ENCODE measurements at places on chromosomes 1 and 21. TPM values are rescaled to one million over a fixed set of nuclear protein-coding genes. Genes with fewer than 3 reads are reported as not detected.

- no peak for DNase-seq
These were observed 56.9 kb downstream of the SLC45A1 start for GRCh38 chr1:8374812-8375211.

The LCE1A gene
- polyA plus RNA-seq: not detected

The EFCAB14 gene
- polyA plus RNA-seq: 94.6 TPM

The BATF3 gene
- polyA plus RNA-seq: 1.3 TPM

- DNase-seq: no peak
These were observed 54.7 kb upstream of the EPS8L3 start for GRCh38 chr1:109818271-109818987.

The SPTA1 gene
- 1.4 TPM for polyA plus RNA-seq

DNA sequence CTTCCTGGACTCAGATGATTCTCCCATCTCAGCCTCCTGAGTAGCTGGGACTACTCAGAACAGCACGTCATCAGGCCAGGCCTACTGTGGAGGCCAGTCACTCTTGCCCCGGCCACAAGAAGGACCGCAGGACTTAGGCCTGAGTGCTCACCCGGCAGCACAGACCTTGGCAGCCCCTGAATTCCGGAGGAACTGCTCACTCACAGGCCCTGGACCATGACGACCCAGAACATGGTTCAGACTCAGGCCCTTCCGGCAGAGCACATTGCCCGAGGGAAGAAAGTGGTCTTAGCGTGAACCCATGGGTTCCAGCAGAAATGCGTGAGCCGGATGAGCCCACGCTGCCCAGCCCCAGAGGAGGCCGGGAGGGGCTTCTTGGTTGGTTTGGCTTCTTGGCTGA lies 177.3 kb upstream of the TMEM51 start:
- DNase-seq: no peak

The PRELP gene
- 1.8 TPM for polyA plus RNA-seq

- DNase-seq: no peak
These were observed 742 bp upstream of the PDE9A start for GRCh38 chr21:42652527-42653230.

DNA sequence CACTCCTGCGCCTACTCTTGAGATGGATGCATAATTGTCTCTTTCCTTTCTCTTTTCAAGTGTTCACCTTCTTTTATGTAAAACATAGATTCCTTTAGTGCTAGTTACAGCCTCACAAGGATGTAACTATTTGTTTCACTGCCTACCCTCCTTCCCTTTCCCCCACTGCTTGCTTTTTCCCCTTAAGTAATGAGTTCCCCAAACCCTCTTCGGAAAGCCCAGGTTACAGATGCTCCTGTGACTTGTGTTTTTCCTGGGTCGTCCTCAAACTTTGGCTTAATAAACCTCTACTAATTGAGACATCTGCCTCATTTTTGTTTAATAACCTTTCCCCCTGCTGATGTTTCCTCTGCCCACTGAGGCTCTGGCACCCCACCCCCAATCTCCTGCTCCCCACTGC lies 39.2 kb downstream of the C21orf91 start:
- DNase-seq: no peak

DNA sequence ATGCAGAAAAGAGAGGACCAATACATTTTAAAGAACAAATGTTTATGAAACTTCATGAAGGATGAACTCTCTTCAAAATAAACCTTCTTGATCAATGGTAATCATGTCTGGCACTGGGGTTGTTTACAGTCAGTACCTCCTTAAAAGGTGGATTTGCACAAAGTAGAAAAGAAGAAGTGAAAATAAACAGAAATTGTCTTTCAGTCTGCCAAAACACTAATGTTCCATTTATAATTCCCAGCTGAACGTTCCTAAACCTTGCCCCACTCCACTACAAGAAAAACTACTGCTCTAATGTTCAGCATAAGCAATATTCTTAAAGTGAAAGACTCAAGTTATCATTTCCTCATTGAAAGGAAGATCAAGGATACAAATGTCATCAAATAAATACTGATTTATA lies 86.2 kb downstream of the EIF4G3 start:
- DNase-seq: no peak

The PDZK1IP1 gene
- polyA plus RNA-seq: 39.6 TPM

- DNase-seq: no peak
These were observed 9.5 kb downstream of the ETNK2 start for GRCh38 chr1:204142032-204142974.

- no peak for DNase-seq
These were observed 87.2 kb downstream of the SYT2 start for GRCh38 chr1:202623075-202623474.

DNA sequence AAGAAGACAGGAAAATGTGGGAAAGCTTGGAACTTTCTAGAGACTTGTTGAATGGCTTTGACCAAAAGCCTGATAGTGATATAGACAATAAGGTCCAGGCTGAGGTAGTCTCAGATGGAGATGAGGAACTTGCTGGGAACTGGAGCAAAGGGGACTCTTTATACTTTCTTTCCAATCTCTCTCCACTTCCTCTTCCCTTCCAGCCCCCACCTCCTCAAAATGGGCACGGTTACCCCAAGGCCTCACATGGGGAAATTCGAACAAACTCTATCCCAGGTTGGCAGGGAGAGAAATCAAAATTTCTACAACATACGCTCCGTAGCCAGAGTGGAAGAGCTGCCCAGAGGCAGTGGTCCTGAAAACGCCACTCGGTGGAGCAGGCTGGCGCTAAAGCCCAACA lies 15.2 kb downstream of the PPT1 start:
- no peak for DNase-seq

DNA sequence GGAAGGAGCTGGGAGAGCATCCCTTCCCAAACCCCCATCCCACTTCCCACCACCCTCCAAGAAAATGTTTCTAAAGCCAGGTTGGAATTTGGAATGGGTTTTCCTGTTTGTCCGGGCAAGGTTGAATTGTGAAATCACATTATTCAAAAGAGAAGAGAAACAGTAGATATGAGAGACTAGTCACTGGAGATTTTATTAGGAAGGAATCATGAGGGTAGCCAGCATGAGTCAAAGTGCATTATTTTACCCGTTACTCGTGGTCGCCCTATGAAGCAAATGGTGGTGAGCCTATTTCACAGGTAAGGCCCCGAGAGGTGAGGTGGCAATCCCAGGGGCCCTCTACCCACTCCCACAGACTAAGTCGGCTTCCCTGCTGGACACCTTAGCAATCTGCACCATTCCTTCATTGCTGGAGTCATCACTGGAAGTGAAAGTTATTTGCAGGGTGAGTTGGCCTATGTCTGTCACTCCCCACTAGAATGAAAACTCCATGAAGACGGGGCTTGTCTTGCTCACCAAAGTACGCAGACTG lies 52.8 kb downstream of the TOMM20 start:
- DNase-seq: no peak

DNA sequence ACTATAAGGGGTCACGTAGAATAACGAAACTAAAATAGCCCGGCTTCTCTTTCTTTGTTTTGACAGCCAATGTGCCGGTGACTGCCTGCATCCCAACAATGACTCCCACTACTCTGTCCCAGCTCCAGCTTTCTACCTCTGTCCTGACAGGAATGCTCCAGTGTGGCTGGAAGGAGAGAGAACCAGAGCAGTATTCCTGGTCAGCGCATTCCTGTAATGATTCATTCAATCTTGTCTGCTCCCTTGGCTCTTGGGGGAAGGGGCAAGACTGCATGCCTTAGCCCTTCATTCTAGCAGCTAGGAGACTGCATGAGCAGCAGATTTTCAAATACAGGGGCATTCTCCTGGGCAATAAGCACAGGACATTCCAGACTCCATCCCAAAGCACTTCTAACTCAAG lies 132.1 kb upstream of the PRMT6 start:
- DNase-seq: no peak

- DNase-seq: no peak
These were observed 22.0 kb downstream of the TSPAN2 start for GRCh38 chr1:115067161-115067859.

The PLCH2 gene
- polyA plus RNA-seq: 1.9 TPM

The EIF4G3 gene
- polyA plus RNA-seq: 72.9 TPM

DNA sequence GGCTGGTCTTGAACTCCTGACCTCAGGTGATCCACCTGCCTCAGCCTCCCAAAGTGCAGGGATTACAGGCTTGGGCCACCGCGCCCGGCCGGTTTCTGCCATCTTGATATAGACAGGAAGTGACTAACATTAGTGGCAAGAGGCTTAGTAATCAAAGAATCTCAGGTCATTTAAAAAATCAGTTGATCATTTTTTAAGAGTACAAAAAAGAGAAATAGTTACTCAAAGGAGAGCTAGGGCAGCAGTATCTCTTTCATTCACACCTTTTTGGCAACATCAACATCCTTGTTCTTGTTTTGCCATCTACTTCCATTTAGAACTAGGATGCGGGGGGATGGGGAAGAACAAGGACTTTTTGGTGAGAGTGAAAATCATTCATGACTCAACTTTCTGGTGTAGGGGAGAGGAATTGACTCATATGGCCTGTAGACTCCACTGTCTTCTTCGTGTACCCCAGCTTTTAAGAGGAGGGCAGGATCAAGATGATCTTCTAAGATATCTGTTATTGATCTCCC lies 8.8 kb downstream of the FCRLB start:
- DNase-seq: no peak

- no peak for DNase-seq
These were observed 80.4 kb upstream of the SPATA6 start for GRCh38 chr1:48552420-48552819.

The CD52 gene
- polyA plus RNA-seq: 6.6 TPM

DNA sequence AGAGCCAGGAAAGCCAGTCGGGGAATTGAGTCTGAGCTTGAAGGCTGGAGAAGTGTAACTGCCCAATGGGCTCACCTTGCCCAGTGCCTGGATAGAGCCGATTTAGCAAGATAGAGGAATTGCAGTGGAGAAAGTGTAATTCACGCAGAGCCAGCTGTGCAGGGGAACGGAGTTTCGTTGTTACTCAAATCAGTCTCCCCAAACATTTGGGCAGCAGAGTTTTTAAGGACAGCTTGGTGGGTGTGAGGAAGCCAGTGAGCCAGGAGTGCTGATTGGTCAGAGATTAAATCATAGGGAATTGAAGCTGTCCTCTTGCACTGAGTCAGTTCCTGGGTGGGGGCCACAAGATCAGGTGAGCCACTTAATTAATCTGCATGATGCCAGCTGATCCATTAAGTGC lies 28.4 kb upstream of the NLRP3 start:
- no peak for DNase-seq

The C1QB gene
- polyA plus RNA-seq: 10.4 TPM

- DNase-seq: no peak
These were observed 31.0 kb upstream of the COG2 start for GRCh38 chr1:230611128-230611877.

GRCh38 chr1:121516234-121516967 lies 331.6 kb downstream of the SRGAP2C start:
- no peak for DNase-seq

DNA sequence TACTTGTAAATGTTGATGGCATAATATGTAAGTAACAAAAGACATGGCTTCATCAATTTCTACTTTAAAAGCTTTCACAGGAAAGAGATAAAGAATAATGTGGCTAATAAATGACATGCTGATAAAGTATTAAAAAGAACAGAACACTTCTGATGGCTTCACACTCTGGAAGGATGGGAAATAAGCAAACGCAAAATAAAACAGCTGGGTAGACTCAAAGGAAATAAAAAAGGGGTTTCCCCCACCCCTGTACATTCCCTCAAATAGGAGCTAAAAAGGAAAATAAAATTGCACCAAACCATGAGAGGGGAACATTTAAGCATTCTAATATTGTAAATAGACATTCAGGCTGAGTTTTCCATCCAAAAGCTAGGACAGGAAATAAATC lies 27.0 kb upstream of the DYRK1A start:
- no peak for DNase-seq
